Upper lobe of right lung (tissue), 1 donor: ENCODE measurements at places on chromosomes 6 and 20.
A peak's percentile ranks its signal among the peaks of the same experiment; 100 is the strongest.

GRCh38 chr20:36050436-36051317 lies 82.3 kb downstream of the CNBD2 start:
- DNase-seq: peak; percentile 96

DNA sequence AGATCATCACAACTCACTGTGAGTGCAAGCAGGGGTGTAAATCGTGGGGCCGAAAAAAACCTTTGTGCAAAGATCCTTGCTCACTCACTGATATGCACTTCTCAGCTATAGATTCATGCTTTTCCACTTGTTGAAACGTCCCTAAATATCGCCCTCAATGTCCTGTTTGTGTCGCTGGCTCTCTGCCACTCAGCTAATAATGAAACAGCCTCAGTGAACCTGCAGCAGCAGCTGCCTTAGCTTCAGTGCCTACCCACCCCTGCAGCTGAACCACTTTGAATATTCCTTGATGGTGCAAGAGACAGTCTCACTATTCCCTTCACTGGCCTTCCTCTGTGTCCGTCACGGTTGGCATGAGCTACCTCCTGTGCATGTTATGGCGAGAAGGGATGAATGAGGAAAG lies 128.9 kb upstream of the NAA20 start:
- DNase-seq: no peak

- no peak for DNase-seq
Measured at GRCh38 chr6:155378724-155379123, 64.4 kb upstream of the TFB1M start.

GRCh38 chr20:16562259-16562658 lies 11.0 kb downstream of the KIF16B start:
- no peak for DNase-seq

- DNase-seq: no peak
Measured at GRCh38 chr20:17932396-17932795, 36.2 kb downstream of the SNX5 start.

GRCh38 chr6:167548451-167548850 lies 223.6 kb downstream of the TTLL2 start:
- DNase-seq: no peak

GRCh38 chr6:132715204-132715603 lies 1.3 kb upstream of the VNN1 start:
- DNase-seq: no peak

DNA sequence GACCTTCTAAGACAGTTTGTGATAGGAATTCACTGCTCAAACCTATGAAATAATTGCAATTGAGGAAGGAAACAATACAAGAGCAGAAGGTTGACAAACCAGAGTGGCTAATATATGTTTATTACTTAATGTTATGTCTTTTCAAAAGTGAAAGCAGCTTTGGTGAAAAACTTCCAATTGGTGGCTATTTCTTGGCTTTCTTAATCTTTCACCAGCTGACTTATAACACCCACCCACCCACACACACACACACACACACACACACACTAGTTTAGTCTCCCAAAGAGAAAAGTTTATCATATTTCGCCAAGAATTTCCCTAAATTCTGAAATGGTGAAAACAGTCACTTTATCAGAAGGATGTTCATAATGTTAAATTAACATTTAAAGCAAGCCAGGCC lies 583.5 kb downstream of the EYS start:
- DNase-seq: no peak

DNA sequence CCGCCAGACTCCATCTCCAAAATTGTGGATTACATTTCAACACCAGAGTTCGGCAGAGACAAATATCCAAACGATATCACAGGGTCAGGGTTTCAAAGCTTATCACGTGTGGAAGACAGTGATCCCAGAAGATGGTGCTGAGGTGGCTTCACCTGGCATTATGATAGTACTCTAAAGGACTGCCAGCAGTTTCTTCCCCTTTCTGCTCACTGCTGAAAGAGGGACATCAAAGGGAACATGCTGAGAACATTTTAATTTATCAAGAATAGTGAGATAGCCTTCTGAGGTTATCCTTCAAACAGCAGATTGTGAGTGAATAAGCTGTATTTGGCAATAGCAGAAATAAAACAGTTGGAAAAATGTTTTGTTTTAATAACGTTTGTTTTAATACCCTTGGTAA lies 79.7 kb downstream of the FIG4 start:
- DNase-seq: no peak

GRCh38 chr20:46541229-46541935 lies 9.1 kb downstream of the OCSTAMP start:
- DNase-seq: no peak

DNA sequence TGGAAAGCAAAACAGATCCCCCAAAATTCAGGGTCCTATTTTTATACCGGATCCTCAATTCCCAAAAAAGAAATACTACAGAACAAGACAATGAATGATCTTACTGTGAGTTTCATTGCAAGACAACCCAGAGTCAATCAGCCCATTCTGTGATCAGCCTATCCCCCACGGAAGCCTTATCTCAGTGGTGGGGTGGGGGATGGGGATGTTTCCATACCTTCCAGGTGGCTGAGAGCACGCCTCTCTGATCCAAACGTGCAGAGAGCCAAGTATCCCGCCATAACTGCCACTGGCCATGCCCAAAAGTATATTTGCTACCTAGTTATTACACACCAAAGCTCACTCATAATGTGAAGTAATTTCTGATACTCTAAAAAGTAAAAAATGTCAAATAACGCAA lies 15.1 kb downstream of the WFDC2 start:
- no peak for DNase-seq

GRCh38 chr6:108323710-108324466 lies 29.0 kb downstream of the AFG1L start:
- DNase-seq: no peak

GRCh38 chr20:38859070-38859690 lies 53.7 kb downstream of the PPP1R16B start:
- no peak for DNase-seq

DNA sequence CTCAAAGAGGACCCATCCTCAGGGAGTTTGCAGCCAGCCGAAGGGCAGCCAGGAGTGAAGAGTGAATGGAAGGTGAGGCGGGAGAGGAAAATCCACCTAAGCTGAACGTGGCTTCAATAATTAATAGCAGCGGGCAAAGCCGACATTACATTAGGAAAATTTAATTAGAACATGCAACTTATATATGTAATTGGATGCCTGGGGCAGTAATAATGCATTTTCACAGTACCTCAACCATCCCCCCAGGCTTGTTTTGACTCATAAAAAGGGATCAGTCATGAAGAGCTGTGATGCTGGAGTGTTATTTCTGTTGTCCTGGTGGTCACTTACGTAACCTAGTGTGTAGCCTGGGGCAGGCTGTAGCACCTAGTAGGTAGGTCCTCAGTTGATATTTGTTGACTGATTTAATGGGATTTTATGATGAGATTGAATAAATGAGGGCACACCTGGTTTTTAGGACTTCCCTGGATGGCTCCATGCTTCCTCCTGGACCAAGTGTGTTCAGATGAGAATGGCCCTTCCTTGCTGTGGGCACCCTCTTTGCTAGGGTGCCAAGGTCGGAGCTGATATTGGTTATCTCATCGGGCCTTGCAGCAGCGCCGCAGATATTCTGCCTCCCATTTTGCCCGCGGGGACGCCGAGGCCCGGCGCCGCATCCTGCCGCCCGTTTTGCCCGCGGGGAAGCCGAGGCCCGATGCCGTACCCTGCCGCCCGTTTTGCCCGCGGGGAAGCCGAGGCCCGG lies 128.8 kb downstream of the CDH26 start:
- DNase-seq: no peak

GRCh38 chr20:9149796-9150195 lies 80.9 kb downstream of the PLCB4 start:
- no peak for DNase-seq

DNA sequence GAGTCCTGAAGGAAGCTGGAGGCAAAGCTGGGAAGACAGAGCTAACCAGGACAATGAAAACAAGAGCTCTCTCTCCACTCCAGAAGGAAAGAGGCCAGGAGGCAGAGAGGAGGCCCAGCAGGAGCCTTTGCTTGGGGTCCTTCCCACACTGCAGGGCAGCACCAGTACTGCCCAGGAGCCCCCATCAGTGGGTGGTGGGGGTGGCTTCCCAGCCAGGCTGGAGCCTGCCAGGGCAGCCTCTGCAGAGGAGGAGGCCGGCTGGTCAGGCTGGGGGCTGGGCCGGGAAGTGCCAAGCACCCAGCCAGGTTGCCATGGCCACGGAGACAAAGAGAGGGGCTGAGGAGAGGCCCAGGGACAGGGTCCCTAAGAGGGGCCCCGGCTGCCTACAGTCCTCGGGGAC lies 33.4 kb downstream of the PREX1 start:
- peak; percentile 63 for DNase-seq

GRCh38 chr6:21613809-21614208 lies 20.3 kb downstream of the SOX4 start:
- no peak for DNase-seq

GRCh38 chr20:3433744-3434143 lies 26.3 kb upstream of the DNAAF9 start:
- DNase-seq: no peak

GRCh38 chr6:107584726-107585125 lies 94.8 kb downstream of the SOBP start:
- DNase-seq: no peak

- no peak for DNase-seq
Measured at GRCh38 chr6:167925026-167925425, 72.4 kb upstream of the KIF25 start.
